Suppressor macrophage treated with lipopolysaccharide for 4 hours (primary cell): ENCODE measurements at places on chromosomes 3 and 15.

- DNase-seq = no peak
Measured at GRCh38 chr3:16305111-16305541, 40.1 kb downstream of the OXNAD1 start.

DNA sequence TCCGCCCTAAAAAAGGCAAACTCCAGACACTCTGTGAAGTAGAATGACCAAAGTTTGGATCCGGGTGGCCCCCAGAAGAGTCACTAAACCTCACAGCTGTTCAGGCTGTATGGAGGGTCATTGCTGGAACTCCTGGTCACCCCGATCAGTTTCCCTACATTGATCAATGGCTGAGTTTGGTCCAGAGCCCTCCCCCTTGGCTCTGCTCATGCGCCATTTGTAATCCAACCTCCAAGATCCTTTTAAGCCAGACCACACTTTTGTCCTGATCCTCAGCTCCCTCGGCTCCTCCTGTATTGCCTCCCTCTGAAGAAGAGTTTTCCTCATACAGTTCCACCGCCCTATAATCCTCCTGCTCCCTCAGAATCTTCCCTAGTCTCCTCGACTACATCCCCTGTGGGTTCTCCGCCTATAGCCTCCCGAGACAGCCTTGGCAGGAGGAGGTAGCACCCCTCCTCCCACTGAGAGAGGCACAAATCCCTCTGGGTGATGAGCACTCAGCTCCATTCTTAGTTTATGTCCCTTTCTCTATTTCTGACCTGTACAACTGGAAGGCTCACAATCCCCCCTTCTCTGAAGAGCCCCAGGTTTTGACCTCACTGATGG, 42.2 kb downstream of the ZBTB11 start:
- no peak for DNase-seq

DNA sequence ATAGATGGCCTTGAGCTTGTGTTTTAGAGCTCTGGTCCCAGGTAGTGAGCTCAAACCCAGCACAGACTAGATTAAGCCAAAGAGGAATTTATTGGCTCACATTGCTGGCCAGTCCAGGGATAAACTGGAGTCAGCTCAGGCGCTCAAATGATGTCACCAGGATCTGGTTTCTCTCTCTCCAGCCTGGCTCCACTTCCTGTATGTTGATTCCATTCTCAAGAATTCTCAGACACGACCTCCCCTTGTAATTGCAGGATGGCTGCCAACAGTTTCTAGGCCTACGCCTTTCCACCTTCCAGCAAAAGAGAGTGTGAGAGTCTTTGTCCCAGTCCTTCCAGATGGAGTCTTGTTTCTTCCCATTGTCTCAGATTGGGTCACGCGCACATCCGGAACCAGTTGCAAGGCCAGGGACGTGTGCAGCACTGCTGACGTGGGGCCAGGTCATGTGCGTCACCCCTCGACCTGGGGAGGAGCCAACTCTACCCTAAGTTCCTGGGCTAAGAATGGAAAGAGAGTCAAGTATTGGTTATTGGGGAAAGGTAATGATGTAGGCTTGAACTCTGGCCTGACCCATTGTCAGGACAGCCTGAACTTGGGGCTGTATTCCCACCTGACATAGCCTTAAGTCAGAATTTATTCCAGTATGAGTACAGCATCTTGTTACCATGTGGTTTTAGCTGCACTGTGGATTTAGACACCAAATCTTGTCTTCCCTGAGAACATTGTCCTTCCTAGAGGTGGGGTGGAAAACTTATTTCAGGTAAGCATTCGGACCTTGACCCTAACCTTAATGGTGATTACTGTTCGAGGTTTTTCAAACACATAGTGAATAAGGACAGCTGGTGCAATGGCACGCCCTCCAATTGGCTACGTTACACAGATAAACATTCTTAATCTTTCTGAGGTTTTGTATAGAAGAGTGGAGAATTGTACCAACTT, 31.6 kb downstream of the CACNA1D start:
- DNase-seq = no peak

DNA sequence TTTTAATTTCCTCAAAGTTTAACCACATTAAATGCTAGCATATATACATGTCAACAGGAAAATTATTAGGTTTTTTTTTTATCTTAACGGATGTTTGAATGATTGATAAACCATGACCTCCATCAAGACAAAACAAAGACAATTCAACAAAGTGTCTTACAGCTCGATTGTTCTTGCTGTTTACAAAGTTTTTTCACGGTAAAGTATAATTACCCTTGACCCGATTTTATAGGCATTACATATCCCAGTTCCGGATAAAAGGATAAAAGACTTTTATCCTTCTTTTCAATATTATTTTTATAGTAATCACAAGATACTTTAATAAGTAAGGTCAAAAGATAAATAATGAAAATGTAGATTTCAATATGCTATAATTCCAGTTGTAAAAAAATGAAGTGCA, 96.9 kb downstream of the RORA start:
- no peak for DNase-seq

- DNase-seq = peak; percentile 16
Measured at GRCh38 chr3:20225769-20226168, 39.8 kb upstream of the SGO1 start.

GRCh38 chr3:164222197-164222596, 856.1 kb downstream of the SI start:
- no peak for DNase-seq

DNA sequence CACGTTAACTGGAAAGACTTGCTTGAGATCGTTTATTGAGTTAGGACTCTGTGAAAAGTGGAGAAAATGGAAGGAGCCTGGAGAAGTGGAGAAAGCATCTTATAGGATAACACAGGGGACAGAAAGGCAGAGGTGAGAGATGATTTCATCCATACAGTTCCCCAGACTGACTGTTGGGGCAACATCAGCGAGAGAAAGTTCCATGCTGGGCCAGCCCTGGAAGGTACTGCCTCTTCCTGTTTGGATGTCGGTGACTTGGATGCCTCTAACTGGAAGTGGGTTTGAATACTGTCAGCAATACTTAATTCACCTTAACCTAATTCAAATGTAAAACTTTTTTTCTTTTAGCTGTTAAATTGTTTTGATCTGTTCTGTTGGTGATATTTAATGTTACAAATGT, 32.3 kb downstream of the ATP13A5 start:
- DNase-seq = no peak
